ENCODE measurements at places on chromosomes 6 and 20.

GRCh38 chr6:90787446-90787845, 200.6 kb upstream of the MAP3K7 start:
- no peak for DNase-seq

GRCh38 chr6:130717657-130718056, 109.5 kb upstream of the SMLR1 start:
- DNase-seq: no peak

DNA sequence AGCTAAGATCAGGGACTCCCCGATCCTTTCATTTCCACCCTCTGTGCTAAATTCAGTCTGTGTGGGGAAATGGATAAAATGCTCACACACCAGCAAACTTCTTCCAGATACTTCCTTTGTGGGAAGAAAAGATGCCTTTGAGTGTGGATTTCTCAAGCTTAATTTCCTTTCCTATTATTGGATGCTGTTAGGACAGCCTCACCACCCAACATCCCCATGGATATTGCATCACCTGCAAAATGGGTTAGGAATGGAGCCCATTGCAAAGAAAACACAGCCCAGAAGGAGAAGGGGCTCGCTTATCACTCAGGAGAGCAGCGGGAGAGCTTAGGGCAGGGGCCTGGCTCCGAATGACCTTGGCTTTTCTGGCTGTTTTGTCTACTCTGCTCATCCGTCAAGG, 272.2 kb downstream of the CDC5L start:
- no peak for DNase-seq

DNA sequence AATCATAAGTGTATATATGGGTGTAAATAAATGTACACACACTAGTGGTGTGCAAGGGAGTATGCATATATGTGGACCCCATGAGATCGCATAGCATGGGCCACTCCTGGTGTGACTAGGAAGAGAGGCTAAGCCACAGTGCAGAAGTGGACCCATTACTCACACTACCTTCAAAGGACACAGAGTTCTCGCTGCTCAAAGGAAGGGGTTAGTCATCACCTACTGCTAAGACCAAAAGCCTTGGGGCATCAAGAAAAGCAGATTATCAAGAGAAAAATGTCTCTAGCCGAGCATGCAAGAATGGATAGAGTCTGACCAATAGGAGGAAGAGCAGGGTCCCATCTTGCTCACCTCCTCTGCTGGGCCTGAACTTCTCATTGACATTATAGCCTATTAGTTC, 195.5 kb downstream of the MAFB start:
- no peak for DNase-seq

DNA sequence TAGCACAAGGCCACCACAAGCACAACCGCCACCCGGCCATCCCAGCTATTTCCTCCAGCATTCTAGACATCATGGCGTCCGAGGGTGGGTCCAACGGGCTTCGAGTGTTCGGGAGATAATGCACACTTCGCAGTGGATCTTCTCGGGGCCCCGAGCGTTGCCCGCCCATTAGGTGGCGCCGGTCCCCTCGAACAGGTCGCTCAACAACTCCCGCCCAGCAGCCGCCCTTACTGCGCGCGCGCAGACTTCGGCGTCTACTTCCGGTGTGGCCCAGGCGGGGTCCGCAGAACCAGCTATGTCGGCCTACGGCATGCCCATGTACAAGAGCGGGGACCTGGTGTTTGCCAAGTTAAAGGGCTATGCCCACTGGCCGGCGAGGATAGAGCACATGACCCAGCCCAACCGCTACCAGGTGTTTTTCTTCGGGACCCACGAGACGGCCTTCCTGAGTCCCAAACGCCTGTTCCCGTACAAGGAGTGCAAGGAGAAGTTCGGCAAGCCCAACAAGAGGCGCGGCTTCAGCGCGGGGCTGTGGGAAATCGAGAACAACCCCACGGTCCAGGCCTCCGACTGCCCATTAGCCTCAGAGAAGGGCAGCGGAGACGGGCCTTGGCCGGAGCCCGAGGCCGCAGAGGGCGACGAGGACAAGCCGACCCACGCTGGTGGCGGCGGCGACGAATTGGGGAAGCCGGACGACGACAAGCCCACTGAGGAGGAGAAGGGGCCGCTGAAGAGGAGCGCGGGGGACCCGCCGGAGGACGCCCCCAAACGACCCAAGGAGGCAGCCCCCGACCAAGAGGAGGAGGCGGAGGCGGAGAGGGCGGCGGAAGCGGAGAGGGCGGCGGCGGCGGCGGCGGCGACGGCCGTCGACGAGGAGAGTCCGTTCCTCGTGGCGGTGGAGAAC, at the start of gene HDGFL1:
TSS of gene HDGFL1 (plus strand) at position 286 of the 904 bp plus-strand sequence. CDS start at position 296, 10 bp downstream.
- DNase-seq: no peak

DNA sequence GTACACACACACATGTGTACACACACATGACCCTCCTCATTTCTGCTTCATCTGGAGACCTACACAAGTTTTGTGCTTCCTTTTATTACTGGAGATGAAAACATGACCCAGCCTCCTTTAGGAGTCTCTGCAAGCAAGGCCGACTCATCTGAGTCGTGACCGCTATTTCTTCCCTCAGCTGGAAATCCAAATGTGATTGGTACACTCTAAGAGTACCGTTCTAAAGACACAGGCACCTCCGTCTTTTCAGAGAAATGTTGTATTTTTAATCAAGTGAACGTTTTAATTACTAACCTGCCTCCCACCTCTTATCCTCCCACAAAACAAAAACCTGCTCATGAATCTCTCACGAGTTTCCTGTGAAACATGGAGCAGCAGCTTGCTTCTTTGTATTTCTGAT, 63.0 kb downstream of the LAMP5 start:
- no peak for DNase-seq

GRCh38 chr6:81252231-81252630, 500.2 kb downstream of the TENT5A start:
- DNase-seq: no peak

- no peak for DNase-seq
Measured at GRCh38 chr6:80482056-80482455, 375.6 kb downstream of the BCKDHB start.

DNA sequence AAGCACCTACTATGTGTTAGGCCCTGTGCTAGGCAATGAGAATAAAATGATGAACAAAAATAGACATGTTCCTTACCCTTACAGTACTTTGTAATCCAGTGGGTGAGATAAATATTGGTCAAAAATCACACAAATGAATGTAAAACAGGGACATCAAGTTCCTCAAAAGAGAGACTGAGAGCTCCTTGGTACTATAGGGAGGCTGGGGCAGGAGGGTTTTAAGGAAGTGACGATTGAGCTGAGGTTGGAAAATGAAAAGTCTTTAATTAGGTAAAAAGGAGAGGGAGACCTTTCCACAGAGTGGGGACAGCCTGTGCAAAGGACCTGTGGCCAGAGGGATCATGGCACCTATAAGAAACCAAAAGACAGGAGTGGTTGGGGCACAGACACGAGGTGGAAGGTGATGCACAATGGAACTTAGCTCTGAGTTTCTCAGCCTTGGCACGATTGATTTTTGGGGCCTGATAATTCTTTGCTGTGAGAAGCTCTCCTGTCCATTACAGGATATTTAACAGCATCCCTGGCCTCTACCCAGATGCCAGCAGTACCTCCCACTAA, 140.3 kb downstream of the CEP57L1 start:
- DNase-seq: no peak

- no peak for DNase-seq
Measured at GRCh38 chr6:13369591-13369990, 41.3 kb upstream of the TBC1D7 start.

DNA sequence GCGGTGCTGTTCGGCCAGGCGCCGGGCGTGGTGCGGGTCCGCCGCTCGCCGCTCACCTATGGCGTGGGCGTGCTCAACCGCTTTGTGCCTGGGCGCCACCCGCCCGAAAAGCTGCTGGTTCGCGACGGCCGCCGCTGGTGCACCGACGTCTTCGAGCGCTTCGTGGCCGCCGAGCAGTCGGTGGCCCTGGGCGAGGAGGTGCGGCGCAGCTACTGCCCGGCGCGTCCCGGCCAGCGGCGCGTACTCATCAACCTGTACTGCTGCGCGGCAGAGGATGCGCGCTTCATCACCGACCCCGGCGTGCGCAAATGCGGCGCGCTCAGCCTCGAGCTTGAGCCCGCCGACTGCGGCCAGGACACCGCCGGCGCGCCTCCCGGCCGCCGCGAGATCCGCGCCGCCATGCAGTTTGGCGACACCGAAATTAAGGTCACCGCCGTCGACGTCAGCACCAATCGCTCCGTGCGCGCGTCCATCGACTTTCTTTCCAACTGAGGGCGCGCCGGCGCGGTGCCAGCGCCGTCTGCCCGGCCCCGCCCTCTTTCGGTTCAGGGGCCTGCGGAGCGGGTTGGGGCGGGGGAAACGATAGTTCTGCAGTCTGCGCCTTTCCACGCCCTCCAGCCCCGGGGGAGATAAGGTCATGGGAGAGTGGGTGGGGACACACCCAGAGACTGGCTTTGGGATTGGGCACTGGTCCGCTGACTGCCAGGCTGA, 15.7 kb downstream of the ADISSP start:
- peak; percentile 63 for DNase-seq

GRCh38 chr6:71349395-71349794, 60.8 kb downstream of the OGFRL1 start:
- no peak for DNase-seq

GRCh38 chr6:26200918-26201721, 113.9 kb downstream of the HFE start:
- DNase-seq: no peak

DNA sequence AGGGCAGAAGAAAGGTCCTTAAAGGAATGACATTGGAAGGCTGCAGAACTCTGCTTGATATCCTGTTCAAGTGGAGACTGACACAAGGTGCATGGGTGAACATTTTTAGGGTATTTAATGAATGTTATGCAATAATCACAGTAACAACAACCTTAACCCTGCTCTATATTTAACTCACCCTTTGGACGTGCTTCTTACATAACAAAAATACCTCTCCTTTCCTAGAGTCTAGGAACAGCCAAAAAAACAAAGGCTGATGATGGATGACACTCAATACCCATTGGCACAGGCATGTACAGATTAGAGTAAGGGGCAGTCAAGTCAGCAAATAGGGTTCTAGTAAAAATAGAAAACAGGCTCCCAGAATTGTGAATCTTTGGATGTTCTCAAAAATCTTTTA, 30.6 kb downstream of the ROS1 start:
- DNase-seq: no peak

- DNase-seq: peak; percentile 63
Measured at GRCh38 chr6:83215131-83216047, 22.2 kb downstream of the RWDD2A start.

DNA sequence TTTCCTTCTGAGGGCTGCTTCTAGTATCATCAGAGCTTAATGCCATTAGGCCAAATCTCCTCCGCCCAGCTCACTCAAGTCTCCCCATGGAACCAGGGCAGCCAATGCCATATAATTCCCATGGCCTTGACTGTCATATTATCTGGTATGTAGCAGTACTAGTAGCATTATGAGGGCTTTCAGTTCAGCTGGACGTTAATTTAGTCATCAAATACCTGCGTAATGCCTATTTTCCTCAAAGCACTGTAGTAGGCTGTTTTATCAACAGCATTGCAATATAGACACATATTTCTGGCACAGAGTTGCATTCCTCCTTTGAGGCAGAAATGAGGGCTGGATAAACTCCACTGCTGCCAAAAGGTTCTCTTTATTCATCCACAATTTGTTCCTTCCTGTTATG, 1.7 kb downstream of the KCTD20 start:
- no peak for DNase-seq

All from CD4-positive, alpha-beta T cell treated with Interleukin-17A for 4 hours (primary cell).